Adipose tissue (tissue), 3 donors: ENCODE measurements at places on chromosomes 13 and 19. TPM values are rescaled to one million over a fixed set of nuclear protein-coding genes. Genes with fewer than 3 reads are reported as not detected.

The ALG5 gene
- 41.9 TPM for polyA plus RNA-seq

The URAD gene
- not detected for polyA plus RNA-seq

The ZNF547 gene
- polyA plus RNA-seq, result 1.1 TPM

The ASPDH gene
- 0.36 TPM for polyA plus RNA-seq

The ZSWIM4 gene
- polyA plus RNA-seq, result 3.4 TPM

The SPIB gene
- 0.34 TPM for polyA plus RNA-seq

The ALG11 gene
- 4.3 TPM for polyA plus RNA-seq

The CBLC gene
- polyA plus RNA-seq, result 11.1 TPM

The PCDH8 gene
- 0.06 TPM for polyA plus RNA-seq

The SIGLEC8 gene
- 0.04 TPM for polyA plus RNA-seq

The EDNRB gene
- 9.1 TPM for polyA plus RNA-seq

The MISP3 gene
- 13.2 TPM for polyA plus RNA-seq
